ENCODE measurements at places on chromosomes 13 and 19. TPM values are rescaled to one million over a fixed set of nuclear protein-coding genes. Genes with fewer than 3 reads are reported as not detected.

DNA sequence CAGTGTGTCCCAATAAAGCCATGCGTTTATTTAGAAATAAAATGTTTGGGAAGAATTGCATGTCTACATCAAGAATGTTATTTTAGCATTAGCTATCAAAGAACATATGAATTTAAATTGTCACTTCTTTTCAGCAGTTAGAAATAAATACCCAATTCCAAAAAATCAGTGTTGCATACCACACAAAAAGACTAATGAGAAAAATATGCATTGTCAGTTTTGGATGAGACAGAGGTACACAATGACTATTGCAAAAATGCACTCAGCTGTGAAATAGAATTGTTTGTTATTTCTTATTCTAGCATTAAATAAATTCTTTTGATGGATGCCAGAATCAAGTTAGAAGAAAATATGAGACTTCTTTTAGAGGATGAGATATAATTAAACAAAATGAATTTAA, 833.9 kb downstream of the SLITRK1 start:
- DNase-seq = no peak

Gene VAV1
- total RNA-seq = 0.73 TPM

GRCh38 chr13:42984691-42985090, 7.3 kb downstream of the EPSTI1 start:
- DNase-seq = no peak

Gene TNNI3
- total RNA-seq = 36.7 TPM

DNA sequence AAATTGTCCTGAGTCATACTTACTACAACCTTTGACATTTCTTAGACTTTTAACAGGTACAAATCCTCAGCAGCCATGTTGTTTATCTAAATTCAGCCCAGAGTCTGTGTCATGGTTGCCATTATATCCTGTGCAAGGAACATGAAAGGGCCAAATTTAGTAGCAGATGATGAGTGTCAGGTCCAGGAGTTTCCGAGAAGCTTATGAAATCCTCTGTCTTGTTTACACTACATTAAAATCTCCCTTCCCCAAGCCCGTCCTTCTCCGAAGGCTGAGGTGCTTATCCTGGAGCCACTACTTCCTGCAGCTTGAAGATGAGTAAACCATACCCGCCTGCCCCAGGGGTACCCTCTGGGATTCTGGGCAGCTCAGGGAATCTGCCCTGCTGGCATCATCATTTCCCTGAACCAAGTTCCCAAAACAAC, 102.6 kb upstream of the SERP2 start:
- no peak for DNase-seq

- no peak for DNase-seq
Measured at GRCh38 chr13:89950225-89950624, 1397.3 kb upstream of the MIR17HG start.

DNA sequence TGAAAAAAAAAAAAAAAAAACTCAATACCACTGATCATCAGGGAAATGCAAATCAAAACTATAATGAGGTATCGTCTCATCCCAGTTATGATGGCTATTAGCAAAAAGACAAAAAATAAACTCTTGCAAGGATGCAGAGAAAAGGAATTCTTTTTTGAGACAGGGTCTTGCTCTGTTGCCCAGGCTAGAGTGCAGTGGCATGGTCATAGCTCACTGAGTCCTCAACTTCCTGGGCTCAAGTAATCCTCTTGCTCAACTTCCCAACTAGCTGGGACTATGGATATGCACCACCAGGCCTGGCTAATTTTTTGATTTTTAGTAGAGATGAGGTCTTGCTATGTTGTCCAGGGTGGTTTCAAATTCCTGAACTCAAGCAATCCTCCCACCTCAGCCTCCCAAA, 59.5 kb downstream of the MICU2 start:
- no peak for DNase-seq

DNA sequence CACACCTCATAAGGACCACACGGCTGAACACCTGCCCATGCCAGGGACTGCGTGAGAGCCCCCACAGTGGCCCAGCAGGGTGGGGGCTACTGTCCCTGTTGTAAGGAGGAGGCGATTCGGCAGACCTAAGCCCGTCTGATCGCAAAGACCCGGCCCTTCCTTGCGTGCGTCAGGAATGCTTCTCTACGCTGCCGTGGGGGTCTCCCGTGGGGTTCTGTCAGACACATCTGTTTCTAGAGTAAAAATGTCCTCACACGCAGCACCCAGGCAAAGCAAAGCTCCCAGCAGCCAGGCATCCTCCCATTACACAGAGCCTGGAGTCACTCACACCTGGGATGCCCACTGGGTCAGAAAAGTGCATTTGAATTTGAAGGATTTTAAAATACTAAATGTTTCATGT, 147.7 kb upstream of the SOX1 start:
- no peak for DNase-seq

Gene RDH13
- 35.3 TPM for total RNA-seq

Measured in WTC11 (cell line).